Tibial artery (tissue), 4 donors: ENCODE measurements at places on chromosomes 12 and 14.

GRCh38 chr12:76449583-76449982 is 101.4 kb upstream of the BBS10 start:
- H3K4me3 ChIP-seq: no peak overlapping the region
- H3K27ac ChIP-seq: no peak overlapping the region
- no peak for DNase-seq
- no peaks in the 10 kb centered on the region for H3K4me1 ChIP-seq
- H3K36me3 ChIP-seq: no peaks in the 10 kb centered on the region
- H3K27me3 ChIP-seq: no peaks in the 10 kb centered on the region

GRCh38 chr12:113932381-113933196 is 33.5 kb downstream of the RBM19 start:
- peaks cover 60% of the 10 kb centered on the region for H3K36me3 ChIP-seq
- H3K4me3 ChIP-seq: no peak overlapping the region
- H3K27me3 ChIP-seq: no peaks in the 10 kb centered on the region
- no peak overlapping the region for H3K27ac ChIP-seq

DNA sequence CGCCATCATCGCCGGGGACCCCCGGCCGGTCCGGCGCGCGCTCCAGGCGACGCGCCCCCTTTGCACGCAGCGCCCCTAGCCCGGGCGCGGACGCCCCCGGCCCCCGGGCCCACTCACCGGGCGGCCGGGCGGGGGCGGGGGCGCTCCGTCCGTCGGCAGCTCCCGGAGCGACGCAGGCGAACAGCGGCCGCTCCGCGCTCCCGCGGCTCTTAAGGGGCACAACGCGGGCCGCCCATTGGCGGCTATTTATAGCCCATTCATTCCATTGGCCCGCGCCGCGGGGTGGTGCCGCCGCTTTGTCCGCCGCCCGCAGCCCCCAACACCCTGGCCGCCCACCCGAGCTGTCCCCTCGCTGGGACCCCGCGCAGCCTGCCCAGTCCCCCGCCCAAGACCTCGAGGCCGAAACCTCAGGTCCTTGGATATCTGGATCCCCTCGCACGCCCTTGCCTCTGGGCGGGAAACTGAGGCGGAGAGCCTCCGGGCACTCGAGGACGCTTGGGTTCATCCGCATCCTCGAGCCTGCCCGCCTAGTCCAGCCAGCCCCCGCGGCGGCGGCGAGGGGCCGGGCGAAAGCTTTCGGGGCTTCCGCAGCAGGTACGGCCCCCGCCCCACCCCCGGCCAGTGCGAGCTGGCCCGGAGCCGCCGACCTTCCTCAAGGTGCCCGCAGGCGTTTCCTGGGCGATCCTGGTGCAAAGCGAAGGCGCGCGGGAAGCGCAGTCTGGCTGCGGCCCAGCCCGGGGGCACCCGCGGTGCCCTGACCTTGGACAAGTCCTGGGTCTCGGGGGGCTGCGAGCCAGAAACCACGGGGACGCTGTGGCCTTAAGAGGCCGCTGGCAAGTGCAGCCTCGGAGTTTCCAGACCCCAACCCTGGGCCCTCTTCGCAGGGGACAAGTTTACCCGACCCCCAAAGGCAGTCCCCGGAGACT is at the start of gene CKB:
CKB (minus strand) TSS at position 182 of the 926 bp plus-strand sequence. CDS start 337 bp downstream, outside the sequence.
- H3K4me3 ChIP-seq: peak within 1 kb of the TSS; percentile 65
- peak within 1 kb of the TSS; percentile 84 for H3K27ac ChIP-seq
- DNase-seq: no peak
- peaks cover 60% of the 10 kb centered on the region for H3K4me1 ChIP-seq
- H3K36me3 ChIP-seq: peaks cover 5% of the 10 kb centered on the region
- no peaks in the 10 kb centered on the region for H3K27me3 ChIP-seq

GRCh38 chr14:92538412-92538985 is 24.9 kb downstream of the RIN3 start:
- no peak overlapping the region for H3K4me3 ChIP-seq
- no peaks in the 10 kb centered on the region for H3K4me1 ChIP-seq
- peak overlapping the region; percentile 87 for H3K27ac ChIP-seq
- H3K27me3 ChIP-seq: no peaks in the 10 kb centered on the region
- no peaks in the 10 kb centered on the region for H3K36me3 ChIP-seq

DNA sequence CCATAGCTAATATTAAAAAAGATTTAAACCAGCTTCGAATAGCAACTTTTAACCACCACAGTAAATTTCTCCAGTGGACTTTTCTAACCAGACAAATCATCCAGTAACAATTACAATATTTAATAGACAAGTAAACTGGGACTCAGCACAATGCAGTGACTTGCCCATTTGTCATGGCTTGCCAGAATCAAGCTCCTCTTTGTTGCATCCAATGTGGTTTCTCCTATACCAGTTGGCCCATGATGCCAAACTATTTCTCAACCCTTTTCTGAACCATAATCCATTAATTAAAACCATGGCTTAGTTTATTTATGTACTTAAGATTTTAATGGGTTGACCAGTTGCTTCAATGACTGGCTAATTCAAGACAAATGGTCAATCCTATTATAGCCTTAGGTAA is 64.4 kb downstream of the DIO2 start:
- H3K27me3 ChIP-seq: no peaks in the 10 kb centered on the region
- no peaks in the 10 kb centered on the region for H3K36me3 ChIP-seq
- no peak overlapping the region for H3K27ac ChIP-seq
- no peak for DNase-seq

DNA sequence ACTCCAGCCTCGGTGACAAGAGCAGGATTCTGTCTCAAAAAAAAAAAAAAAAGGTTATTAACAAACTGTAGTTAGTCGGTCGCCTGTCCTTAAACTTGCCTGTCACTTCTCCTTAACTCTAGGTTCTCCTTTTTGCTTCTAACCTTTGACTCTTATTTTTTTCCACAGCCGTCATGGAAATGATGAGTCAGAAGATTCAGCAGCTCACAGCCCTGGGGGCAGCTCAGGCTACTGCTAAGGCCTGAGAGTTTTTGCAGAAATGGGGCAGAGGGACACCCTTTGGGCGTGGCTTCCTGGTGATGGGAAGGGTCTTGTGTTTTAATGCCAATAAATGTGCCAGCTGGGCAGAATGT is 418 bp upstream of the MYG1 start:
- no peaks in the 10 kb centered on the region for H3K27me3 ChIP-seq
- no peak for DNase-seq
- H3K4me3 ChIP-seq: peak overlapping the region; percentile 71
- H3K36me3 ChIP-seq: peaks cover 21% of the 10 kb centered on the region
- peaks cover 58% of the 10 kb centered on the region for H3K4me1 ChIP-seq
- peak overlapping the region; percentile 65 for H3K27ac ChIP-seq

DNA sequence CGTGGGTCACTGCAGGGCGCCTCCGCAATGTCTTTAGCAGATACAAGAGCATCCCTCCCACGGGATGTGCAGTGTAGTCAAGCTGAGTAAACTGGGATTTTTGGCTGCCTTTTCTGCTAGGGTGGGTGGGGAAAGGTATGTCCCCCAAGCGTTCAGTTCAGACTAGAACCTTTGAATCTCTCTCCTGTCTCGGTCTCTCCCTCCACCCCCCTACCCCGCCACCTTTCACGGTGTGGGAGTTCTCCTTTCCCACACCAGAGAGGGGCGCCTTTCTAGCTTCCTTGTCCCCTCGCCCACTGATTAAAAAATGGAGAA is 525 bp upstream of the FAR2 start:
- peaks cover 4% of the 10 kb centered on the region for H3K4me1 ChIP-seq
- no peaks in the 10 kb centered on the region for H3K36me3 ChIP-seq

GRCh38 chr14:25522926-25523325 is 473.0 kb upstream of the STXBP6 start:
- no peak overlapping the region for H3K27ac ChIP-seq
- no peak for DNase-seq
- no peak overlapping the region for H3K4me3 ChIP-seq
- H3K27me3 ChIP-seq: no peaks in the 10 kb centered on the region

DNA sequence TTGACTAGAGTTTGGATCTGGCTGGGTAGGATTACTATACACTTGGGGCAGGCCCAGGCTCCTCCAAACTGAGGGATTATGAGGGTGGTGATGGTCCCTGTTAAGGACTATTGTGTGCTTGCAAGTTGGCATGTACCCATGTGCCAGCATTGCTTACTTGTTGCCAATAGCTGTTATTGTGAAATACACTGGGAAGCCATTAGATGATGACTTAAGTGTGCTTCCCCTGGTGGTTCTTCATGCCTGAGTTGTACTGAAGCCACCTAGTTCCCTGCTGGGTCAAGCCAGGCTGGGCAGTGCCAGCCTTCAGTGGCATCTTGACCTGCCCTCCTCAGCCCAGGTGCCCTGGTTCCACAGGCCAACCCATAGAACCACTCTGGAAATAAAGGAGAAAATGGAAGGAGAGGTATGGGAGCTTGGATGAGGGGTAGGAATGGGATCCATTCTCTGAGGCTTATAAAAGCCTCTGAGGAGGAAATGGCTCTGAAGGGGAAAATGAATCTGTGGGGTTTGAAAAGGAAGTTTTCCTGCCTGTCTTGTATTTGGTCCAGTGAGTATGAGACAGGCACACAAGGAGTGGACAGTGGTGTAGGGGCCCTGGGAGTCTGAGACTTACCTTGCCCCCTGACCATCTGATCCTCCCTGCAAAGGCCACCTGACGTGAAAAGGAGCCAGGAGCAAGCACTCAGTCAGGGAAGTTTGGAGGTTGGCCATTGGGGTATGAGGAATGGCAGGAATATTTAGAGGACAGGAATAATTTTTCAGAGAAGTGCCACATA is 724 bp downstream of the LTB4R start:
- peak overlapping the region; percentile 79 for H3K27ac ChIP-seq
- peak overlapping the region; percentile 56 for H3K4me3 ChIP-seq
- no peak for DNase-seq
- no peaks in the 10 kb centered on the region for H3K4me1 ChIP-seq
- peaks cover 4% of the 10 kb centered on the region for H3K36me3 ChIP-seq

- H3K27me3 ChIP-seq: no peaks in the 10 kb centered on the region
- peak within 1 kb of the TSS; percentile 98 for H3K27ac ChIP-seq
- H3K4me3 ChIP-seq: peak within 1 kb of the TSS; percentile 92
- H3K4me1 ChIP-seq: peaks cover 6% of the 10 kb centered on the region
Observed at GRCh38 chr14:67241411-67242167, at the start of gene PALS1. Gene PALS1, plus strand, starts transcription at chr14:67241435. Its CDS starts 37,736 bp downstream, at chr14:67279171.

DNA sequence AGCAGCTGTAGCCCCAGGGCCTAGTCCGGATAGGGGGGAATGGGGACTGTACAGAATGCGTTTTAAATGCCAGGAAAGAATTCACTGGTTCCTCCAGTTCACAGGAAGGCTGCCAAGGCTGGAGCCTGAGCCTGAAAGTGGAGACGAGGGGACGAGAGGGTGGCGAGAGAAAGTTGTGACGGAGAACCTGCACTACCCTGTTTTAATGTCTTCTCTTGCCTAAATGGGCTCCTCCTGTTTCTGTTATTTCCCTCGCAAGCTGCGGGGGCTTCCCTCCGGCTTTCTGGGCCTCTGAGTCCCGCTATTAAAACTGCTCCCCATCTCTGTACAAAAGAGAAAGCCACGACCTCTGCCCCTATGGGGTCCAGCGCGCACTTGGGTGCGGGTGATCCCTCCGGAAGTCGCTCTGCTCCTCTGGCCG is 4.5 kb downstream of the C1QL4 start:
- no peak overlapping the region for H3K27ac ChIP-seq
- no peak for DNase-seq
- peaks cover 4% of the 10 kb centered on the region for H3K4me1 ChIP-seq
- peaks cover 66% of the 10 kb centered on the region for H3K27me3 ChIP-seq
- no peaks in the 10 kb centered on the region for H3K36me3 ChIP-seq
- no peak overlapping the region for H3K4me3 ChIP-seq
